Vagina (tissue), 2 donors: ENCODE measurements at places on chromosomes 16 and 17.

GRCh38 chr17:32936186-32936893, 8.4 kb downstream of the TMEM98 start:
- DNase-seq = no peak

DNA sequence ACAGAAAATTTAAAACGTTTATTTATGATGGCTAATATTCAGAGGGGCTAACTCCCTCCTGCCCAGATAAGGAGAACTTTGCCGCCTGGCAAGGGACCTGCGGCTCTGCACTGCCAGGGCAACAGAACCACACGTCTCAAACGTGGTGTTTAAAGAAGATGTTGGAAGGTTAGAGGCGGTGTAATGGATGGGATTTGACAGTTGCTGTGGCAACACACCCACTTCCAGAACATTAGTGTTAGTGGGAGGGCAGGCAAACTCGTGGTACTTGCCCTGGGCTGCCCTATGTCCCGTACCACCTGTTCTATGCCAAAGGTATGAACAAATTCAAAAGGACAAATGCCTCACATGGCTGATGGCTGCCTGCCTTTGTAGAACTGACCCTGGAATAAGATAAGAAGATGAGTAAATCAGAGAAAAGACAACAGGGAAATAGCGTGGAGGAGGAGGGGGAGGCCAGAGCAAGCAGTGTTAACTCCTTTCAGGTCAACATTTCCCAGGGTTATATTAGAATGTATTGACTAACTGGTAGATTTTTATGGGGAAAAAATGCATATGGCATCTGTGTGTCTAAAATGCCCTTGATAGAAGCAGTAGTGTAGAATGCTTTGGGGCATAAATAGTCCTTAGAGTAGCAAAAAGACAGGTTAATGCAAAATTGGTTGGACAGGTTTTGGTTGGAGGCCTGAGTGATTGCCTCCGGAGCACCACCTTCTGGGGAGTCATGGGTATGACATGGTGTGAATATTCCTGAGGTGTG, 30.8 kb downstream of the HLF start:
- DNase-seq = no peak

- no peak for DNase-seq
Observed at GRCh38 chr16:31527734-31528274, at the start of gene AHSP. Gene AHSP, plus strand, starts transcription at chr16:31527900. Its CDS starts 240 bp downstream, at chr16:31528140.

DNA sequence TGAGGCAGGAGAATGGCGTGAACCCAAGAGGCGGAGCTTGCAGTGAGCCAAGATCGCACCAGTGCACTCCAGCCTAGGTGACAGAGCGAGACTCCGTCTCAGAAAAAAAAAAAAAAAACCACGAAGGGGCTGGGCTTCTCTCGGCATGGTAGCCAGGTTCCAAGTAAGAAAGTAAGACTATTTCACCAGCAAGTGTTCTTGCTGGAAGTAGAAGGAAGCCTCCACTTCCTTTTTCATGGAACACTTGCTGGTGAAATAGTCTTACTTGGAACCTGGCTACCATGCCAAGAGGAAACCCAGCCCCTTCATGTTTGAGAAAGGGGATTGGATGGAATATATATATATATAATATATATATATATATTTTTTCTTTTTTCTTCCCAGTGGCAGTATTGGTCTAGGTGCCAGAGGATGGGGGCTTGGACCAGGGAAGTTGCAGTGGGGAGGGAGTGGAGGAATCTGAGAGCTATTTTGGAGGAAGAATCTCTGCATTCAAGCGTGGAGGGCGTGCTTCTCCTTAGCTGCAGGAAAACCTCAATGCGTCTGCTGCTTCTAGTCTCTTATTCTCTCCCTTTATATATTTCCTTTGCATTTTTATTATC, 7.2 kb upstream of the N4BP1 start:
- DNase-seq = no peak

DNA sequence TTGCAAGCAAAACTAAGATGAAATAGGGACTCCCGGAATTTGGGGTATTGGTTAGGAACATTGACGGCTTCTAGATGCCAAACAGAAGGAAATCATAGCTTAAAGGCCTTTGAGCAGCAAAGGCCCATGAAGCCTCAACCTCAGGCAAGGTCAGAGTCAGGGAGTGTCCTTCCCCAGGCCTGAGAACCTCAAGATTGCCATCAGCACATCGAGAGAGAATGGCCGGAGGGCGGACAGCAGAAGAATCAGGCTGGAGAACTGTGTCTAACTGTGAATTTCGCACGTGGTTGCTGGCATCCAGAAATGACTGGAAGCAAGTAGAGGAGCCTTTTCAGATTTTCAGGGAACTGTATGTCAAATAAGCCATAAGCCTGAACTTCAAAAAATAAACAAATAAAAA, 24.8 kb upstream of the ANKRD40CL start:
- DNase-seq = no peak

GRCh38 chr17:14724770-14725169, 423.9 kb downstream of the HS3ST3B1 start:
- no peak for DNase-seq

DNA sequence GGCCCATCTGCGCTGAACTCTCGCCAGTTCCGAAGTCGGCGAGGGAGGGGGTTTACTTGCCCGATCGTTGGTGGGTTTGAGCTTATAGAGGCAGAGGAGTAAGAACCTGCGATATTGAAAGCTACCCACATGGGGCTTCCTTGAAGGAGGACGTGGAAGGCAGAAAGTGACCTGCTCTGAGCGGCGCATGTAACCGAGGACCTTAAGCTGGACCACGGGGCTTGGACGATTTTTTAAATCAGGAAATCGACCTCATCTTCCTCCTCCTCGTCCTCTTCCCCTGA, 2.0 kb downstream of the PRAC2 start:
- no peak for DNase-seq

GRCh38 chr17:67503184-67503583, 126.1 kb downstream of the PITPNC1 start:
- peak; percentile 32 for DNase-seq

GRCh38 chr17:2580151-2580550, 13.3 kb upstream of the PAFAH1B1 start:
- DNase-seq = no peak

- DNase-seq = no peak
Observed at GRCh38 chr17:2049333-2050299, 5.3 kb upstream of the HIC1 start.

DNA sequence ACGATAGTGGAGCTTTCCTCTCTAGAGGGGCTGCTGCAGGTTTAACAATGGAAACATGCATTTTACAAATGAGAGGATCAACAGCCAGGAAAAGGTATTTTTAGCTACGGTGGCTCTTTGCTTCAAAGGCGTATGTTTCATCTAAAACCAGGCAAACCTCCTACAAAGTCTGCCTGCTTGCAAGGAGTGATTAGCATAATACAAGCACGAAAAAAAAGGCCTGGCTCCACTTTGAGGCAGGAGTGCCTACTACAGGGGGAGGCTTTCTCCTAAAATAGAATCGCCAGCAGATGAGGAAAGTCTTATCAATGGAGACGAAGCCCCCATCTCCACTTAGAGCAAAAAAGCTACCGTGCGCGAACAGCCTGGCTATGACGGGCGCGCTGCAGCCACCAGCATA, 27.1 kb upstream of the MTSS2 start:
- DNase-seq = no peak

- no peak for DNase-seq
Observed at GRCh38 chr17:19992803-19993713, 15.4 kb upstream of the AKAP10 start.

GRCh38 chr17:78227455-78227916, 3.9 kb upstream of the TMEM235 start:
- no peak for DNase-seq

DNA sequence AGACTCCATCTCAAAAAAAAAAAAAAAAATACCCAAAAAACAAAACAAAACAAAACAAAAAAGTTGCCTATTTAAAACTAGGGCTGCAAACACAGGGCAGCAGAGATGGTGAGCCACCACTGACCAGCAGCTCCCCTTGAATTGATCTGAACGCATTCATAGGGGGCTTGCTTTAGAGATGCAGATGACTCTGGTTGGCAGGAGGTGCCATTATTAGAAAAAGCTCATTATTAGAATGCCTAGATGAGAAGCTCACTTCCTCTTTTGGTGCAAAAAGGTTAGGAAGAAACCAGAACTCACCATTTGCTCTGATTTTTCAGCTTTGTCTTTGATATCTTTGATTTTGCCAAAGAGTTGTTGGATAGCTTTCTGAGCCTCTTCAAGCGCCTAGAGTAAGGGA, 53.1 kb downstream of the VPS53 start:
- no peak for DNase-seq

DNA sequence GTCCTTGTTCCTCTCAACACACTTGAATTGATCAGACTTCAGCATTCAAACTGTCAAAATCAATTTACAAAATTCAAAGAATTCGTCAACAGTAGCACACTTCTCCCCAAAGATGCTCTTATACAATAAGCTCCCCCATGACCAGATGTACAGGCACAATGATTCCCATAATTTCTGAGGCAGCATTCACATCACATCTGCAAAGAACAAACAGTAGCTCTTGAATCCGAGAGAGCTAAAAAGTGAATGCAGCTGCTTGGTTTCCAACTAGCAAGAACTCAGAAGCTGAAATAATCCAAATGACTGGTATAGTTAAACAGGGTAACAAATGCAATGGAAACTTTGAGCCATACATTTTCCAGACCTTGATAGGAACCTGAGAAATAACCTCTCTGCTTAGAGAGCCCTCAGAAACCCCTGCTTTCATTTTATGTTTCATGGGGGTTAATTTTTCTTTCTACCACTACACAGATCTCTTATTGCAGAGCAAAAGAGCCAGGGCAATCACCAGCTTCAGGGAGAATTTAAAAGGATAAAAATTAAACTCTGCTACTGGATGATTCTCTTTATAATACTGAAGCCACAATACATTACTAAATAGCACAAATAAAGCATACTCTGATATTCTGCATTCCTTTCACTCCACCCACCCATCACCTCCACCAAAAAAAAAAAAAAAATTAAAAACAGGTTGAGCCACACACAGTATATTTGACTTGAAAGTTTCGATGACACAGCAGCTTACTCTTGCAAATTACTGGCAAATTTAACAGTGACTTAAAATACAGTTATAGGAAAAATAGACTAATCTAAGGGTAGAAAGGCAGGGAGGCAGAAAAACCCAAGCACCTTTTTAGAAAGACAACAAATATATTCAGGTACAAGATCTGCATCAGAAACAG, 23.1 kb upstream of the TMEM97 start:
- DNase-seq = no peak
